ENCODE measurements at places on chromosomes 2 and 18.

GRCh38 chr2:101795033-101795432 is 97.5 kb downstream of the MAP4K4 start:
- DNase-seq = no peak

- DNase-seq = no peak
Measured at GRCh38 chr2:166984797-166985196, 96.5 kb downstream of the XIRP2 start.

DNA sequence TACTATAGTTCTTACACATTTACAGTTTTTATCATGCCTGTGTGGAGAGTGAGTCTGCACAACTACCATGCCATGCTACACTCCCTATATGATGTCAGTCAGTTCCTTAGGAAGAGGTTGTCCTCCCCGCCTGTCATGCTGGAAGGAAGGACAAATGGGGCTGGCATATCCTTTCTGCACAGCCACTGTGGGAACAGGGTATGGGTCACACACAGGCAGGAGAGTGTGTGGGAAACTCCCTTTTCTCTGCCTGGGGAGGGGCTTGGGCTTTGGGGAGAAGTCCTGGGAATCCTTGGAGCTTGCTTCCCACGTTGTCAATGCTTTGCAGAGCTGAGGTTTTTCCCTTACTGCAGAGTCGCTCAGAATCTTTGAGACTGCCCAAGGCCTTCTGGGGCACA is 232.1 kb downstream of the PRKCE start:
- DNase-seq = no peak

DNA sequence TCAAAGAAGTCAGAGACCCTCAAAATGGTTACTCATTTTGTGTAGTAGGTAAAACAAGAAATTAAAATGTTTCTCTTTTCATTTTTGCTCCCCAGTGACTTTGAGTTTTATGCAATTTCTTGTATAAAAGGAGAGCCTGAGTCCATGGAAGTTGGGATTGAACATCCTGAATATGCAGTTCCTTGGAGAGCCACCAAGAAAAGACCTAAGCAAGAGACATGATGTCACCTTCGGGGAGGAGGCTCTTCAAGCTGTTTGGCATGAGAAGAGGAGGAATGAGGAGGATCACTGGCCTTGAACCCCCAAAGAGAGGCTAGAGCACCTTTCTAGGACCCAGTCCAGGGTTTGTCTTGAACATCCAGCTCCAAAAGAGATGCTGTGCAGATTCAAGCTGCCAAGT is 83.5 kb upstream of the STPG4 start:
- no peak for DNase-seq

All from C1 segment of cervical spinal cord (tissue), 14 donors.